ENCODE measurements at places on chromosomes 2 and 18.

- no peak for DNase-seq
Measured at GRCh38 chr18:32048507-32049091, 30.0 kb downstream of the RNF125 start.

- peak; percentile 13 for DNase-seq
Measured at GRCh38 chr2:211867845-211868451, 670.7 kb downstream of the ERBB4 start.

DNA sequence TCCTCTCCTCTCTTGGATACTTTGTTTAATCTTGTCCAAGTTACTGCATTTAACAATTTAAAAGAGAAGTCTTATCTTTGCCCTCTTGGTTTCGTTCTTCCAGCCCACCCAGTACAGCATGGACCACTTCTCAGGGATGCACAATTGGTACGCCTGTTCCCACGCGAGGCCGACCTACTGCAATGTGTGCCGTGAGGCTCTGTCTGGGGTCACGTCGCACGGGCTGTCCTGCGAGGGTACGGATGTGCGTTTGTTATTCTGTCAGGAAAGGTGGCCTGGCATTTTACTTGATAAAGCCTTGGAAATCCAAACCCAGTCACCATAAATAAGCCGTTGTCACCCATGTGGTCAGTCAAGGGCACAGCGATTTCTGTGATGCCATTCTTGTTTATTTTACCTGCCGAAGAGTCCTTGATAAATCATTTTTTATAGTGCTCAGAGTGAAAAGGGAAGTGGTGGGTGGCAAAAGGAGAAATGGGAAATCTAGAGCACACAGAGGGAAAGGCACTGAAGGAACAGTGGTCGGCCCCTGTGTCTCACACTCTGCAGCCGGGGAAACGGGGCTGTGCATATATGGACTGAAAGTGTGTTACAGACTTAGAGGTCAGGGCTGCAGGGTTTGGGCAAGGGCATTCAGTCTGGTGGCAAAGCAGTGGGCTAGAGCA lies 80.5 kb downstream of the DGKD start:
- no peak for DNase-seq

GRCh38 chr2:68238955-68239822 lies 13.1 kb downstream of the PPP3R1 start:
- DNase-seq: no peak

- DNase-seq: no peak
Measured at GRCh38 chr18:54503131-54503894, 87.7 kb upstream of the DYNAP start.

- no peak for DNase-seq
Measured at GRCh38 chr18:54284981-54285785, 15.9 kb downstream of the POLI start.

DNA sequence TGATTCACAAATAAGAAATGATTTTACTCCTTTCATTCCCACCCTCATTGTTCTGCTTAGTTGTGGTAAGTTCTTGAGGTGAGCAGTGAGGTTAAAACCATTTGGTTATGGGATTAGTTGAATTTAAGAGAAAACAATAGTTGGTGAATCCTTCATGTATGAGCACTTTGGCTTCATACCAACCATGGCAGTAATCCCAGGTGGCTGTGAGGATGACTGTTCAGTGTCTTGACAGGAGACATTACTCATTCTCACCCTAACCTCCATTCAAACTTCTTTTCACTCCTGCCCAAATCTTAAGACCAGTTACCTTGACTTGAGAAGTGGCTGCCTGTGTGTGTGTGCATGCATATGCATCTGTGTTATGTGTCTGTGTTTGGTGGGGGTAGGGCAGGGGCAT lies 143.1 kb downstream of the SETBP1 start:
- no peak for DNase-seq
